ENCODE measurements at places on chromosomes 6 and 20.

DNA sequence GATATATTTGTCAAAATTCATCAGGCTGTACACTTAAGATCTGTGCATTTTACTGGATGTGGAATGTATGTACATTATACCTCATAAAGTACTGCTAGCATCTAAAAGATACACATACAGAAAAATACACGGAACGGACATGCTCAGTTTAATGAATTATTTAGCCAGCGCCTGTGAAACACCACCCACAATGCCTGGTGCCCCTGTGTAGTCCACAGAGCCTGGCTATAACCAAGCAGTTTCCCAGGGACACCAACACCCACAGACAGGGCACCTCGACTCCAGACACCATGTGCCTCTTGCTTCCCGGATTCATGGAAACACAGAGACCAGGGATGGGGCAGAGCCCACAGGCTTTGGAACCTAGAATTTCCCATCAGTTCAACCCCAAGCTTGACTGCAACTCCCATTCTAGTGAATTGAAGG lies 17.4 kb upstream of the ARMC12 start:
- no peak for DNase-seq

DNA sequence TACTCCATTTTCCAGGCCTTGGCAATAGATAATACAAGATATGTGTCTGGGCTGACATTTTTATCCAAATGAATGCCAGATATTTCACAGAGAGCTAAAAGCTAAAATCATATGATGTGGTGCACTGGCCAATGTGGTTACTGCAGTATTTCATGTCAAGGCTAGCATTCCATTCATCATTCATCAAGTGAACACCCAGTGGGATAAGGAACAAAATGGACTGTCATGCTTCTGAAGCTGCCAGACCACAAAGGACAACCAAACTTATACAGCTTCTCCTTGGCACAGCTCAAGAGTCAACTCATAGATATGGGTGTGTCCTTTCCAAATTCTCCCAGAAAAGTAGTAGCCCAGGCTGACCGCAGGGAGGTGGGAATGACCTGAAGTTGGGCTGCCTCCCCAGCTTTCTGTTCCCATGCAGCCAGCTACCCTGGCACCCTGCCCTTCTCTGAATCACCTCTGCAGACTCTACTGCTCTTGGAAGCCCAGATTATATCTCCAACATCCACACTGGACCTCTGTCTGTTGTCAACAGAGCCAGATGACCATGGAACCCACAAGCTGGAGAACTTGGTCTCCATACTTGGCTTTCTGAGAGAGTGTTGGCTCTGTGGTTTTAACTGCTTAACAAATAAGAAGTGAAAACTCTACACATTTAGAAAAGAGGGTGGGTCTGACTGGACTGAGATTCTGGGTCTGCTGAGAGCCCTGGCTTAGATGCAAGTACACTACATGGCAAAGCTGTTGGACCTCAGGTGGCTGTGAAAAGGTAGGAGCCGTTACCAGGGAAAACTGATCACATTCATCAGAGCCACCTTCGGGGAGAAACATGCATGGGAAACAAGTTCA lies 122.8 kb downstream of the ALDH8A1 start:
- no peak for DNase-seq

- no peak for DNase-seq
These were observed 181.0 kb downstream of the ZMYND8 start for GRCh38 chr20:47175493-47175892.

GRCh38 chr6:46490425-46491200 lies 636 bp downstream of the RCAN2 start:
- DNase-seq = no peak

- DNase-seq = no peak
These were observed 648.4 kb downstream of the QKI start for GRCh38 chr6:164062872-164063271.

DNA sequence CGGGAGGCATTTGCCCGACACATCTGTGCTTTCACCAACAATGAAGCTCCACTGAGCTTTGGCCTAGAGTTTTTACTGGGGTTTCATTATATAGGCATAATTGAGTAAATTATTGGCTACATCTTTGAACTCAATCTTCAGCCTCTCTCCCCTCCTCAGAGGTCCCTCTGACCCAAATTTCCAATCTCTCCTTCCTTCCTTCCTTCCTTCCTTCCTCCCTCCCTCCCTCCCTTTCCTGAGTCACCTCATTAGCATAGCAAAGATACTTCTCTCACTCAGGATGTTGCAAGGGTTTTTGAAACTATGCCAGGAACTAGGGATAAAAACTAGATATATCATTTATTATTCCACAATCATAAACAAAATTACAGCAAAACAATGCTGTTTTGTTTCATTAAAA lies 238.2 kb upstream of the PRND start:
- no peak for DNase-seq

GRCh38 chr6:74899416-74899815 lies 306.4 kb downstream of the COL12A1 start:
- no peak for DNase-seq

- DNase-seq = no peak
These were observed 271.6 kb upstream of the PRND start for GRCh38 chr20:4449957-4450715.

DNA sequence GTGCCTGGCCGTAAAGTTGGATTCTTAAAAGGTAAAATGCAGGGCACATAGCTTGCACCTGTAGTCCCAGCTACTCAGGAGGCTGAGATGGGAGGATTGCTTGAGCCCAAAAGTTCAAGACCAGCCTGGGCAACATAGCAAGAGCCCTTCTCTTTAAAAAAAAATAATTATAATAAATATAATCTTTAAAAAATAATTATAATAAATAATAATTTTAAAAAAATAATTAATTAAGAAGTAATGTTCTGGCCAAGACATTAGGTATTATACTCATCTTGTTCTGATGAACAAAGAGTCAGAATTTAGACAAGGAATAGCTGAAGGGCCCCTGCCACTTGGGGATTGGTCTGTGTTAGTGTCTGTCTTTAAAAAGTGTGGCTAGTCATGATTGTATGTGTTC lies 13.9 kb downstream of the ENTPD6 start:
- no peak for DNase-seq

GRCh38 chr6:24875534-24875901 lies 60.2 kb downstream of the RIPOR2 start:
- no peak for DNase-seq

DNA sequence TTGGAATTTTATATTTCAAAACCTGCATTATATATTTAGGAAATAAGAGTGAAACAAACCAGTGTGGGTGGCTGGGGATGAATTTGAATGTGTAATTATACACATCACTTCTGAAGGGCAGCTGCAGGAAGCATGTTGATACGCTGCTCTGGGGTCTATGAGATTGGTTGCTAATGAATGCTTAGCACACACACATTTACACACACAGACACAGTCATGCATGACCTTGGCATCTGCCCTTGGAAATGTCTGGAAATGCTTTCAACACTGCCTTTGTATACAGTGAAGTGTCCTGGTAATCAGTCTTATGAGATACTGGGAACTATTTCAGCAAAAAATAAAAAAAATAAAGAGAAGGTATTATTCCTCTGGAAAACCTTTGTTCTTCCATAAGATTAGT lies 83.4 kb downstream of the ELOVL4 start:
- DNase-seq = no peak

- DNase-seq = no peak
These were observed 195.9 kb upstream of the CST7 start for GRCh38 chr20:24753130-24753529.

DNA sequence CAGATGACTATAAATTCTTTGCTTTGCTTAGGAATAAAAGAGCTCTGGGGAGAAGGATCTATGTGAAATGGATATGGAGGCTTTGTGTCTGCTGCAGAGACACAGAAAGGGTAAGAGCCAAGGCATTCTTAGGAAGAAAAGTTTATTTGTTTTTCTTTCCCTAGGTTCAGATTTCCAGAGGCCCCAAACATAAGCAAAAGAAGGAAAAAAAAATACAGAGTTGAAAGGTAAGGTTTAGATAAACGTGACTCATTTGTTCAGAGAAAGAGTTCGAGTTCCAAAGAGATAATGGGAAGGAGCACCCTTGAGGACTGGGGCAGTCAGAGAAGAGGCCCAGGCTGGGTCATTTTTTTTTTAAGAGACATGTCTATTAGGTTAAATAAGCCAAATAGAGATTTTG lies 27.4 kb upstream of the BMP5 start:
- no peak for DNase-seq

DNA sequence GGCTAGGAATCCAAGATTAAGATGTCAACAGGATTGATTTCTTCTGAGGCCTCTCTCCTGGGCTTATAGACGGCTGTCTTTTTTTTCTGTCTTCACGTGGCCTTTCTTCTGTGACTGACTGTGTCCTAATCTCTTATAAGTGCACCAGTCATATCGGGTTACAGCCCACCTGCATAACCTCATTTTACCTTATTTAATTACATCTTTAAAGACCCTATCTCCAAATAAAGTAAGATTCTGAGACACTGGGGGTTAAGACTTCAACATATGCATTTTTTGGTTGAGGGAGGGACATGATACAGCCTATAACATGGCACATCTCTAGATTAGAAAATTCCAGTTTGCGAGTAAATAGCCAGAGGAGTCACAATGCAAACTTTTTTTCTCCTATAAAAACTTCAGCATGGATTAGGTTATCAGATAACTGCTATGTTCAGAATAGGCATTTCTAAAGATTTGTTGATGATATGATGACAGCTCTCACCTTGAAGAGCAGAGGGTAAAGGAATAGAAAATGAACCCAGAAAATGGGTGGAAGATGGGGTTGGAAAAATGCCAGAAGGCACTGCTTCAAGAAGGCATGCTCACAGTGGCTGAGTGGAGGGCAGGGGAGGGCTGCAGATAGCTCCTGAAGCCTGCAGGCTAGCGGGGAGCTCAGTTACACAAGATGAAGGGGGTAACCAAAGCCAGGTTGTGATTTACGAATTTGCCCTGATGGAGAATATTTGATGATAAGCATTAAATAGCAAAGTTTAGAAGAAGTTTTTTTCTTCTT lies 8.7 kb upstream of the PDE7B start:
- DNase-seq = no peak

GRCh38 chr6:155314773-155315515 lies 660 bp upstream of the TFB1M start:
- no peak for DNase-seq

GRCh38 chr20:44358776-44359175 lies 3.3 kb downstream of the HNF4A start:
- no peak for DNase-seq

DNA sequence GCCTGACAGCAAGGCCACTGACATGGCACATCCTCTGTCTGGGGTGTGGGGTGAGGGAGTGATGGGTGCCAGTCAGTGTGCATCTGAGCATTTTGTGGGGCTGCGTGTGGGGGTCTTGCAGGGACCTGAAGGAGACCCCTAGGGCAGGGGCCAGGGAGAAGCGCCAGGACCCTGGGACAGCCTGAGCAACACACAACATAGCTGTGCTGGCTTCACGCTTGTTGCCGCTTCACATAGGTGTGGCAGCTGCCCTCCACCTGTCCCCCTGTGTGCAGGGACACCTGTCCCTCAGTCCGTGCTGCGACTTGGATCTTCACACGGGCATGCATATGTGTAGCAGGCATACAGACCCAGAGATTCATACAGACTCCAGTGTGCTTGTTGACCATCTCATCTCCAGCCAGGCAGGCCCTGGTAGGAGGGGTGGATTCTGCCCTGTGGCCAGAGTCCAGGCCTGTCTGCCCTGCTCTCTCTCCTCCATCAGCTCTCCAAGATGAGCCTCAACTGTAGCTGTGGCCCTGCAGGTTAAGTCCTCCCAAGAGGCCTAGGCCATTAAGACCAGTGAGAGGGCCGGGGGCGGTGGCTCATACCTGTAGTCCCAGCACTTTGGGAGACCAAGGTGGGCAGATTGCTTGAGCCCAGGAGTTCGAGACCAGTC lies 3.2 kb upstream of the NPBWR2 start:
- no peak for DNase-seq

DNA sequence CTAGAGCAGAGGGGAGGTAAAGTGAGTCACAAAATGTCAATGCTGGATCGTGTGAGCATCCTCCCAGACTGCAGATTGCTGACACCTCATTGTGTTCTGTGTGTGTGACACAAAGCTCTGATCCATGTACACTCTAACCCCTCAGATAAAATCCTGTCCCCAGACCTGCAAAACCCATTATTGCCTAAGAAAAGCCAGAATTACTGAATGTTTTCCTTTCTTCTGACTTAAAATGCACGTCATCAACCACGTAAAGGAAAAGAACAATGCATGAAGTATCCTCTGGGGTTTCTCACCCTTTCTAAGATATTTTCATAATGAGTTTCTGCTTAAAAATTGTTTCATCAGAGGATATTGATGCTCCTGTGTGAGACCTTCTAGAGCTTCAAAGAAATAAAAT lies 218.0 kb upstream of the PREP start:
- DNase-seq = no peak

DNA sequence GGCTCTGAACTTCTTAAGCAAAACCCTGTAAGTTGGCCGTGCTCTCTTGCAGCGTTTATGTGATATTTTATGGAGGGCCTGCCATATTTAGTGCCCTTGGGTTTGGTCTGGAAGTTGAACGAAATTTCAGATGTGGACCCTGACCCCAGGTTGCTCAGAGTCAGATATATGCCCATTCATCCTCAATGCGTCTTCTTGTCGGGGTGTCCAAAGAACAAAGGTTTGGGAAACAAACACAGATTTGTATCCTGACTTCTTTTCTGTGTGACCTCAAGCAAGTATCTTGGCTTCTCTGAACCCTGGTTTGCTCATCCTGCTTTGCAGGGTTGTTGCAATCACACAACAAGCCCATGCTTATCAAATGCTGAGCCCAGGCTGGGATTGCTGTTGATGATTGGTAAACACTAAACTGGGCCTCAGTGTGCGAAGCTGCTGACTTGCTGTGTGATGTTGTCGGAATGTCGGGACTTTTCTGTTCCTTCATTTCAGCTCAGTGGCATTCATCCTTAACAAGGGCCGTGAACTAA lies 103.5 kb upstream of the PTPN1 start:
- no peak for DNase-seq

- no peak for DNase-seq
These were observed 340.4 kb downstream of the GRIK2 start for GRCh38 chr6:101733899-101734298.

DNA sequence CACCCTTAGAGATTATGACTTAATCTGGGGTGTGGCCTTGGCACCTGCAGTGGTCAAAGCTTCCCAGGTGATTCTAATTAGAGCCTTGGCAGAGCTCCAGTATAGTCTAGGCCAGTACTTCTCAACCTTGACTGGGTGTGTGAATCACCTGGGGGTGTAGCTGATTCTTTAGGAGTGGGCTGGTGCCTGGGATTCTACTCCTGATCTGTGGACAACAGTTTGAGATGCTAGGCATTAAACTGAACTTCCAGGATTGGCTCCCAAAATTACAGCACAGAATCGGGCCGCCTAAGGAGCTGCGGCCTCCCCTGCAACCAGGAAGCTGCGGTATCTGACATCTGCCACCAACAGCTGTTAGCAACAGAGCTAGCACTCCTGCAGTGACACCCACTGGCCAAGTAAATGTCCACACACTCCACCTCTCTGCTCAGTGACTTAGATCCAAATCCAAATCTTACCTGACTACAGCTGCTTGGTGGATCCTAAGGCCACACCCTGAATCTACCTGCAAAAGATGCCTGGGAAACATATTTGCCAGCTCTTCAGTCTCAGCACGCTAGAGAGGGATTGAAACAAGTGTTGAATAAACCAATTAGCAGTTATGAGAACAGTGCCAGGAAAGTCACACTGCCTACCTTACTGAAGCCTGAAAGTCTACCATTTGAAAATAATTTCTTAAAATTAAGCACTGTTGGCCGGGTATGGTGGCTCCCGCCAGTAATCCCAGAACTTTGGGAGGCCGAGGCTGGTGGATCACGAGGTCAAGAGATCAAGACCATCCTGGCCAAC lies 126.7 kb downstream of the UNC5CL start:
- no peak for DNase-seq

- no peak for DNase-seq
These were observed 58.2 kb upstream of the BCLAF1 start for GRCh38 chr6:136347847-136348246.

All from activated CD8-positive, alpha-beta memory T cell treated with anti-CD3 and anti-CD28 coated beads for 1 hour (primary cell).